ENCODE measurements at places on chromosomes 1 and 21. TPM values are rescaled to one million over a fixed set of nuclear protein-coding genes. Genes with fewer than 3 reads are reported as not detected.

The ASB17 gene
- total RNA-seq = not detected

The AKNAD1 gene
- total RNA-seq = not detected

The LCE2C gene
- not detected for total RNA-seq

The L1TD1 gene
- total RNA-seq = 0.31 TPM

- DNase-seq = no peak
These were observed 35.5 kb upstream of the IPO9 start for GRCh38 chr1:201793306-201793925.

DNA sequence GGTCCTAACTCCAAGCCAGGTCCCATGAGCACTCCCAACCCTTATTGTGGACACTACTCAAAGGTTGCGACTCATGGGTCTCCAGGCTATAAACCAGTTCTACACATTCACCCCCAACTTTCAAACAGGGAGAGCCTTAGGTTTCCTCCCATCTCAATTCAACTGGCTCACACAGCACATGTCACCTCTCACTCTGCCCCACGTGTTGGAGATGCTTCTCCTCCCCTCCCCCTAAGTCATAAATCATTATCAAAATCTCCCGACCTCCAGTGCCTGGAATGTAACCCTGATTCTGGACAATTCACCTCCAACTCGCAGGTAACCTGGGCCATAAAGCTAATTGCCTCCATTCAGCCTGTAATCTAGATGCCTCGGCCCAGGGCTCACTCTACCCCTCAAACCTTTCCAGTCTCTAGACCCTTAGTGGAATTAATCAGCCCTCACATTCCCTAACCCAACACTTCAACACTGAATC lies 595 bp downstream of the AK2 start:
- DNase-seq = no peak

DNA sequence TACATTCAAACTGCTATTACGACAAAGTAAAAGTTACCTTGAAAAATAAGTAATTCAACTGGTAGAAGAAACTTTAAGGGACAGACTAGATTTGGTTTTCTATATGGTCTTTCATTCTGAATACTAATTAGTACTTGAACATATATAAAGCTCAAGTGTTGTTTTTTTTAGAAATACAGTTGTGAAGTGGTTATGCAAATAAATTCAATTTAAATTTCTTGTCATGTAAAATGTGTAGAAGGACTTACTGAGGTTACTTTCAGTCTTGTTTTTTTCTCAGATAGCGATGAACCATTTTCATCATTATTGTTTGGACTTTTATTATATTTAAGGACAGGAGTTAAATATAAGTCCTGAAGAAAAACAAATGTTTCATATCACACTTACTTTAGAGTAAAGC lies 24.4 kb downstream of the HS2ST1 start:
- no peak for DNase-seq

The NES gene
- 0.21 TPM for total RNA-seq

- DNase-seq = no peak
These were observed 20.7 kb upstream of the SLC45A1 start for GRCh38 chr1:8297245-8297644.

The EPS8L3 gene
- not detected for total RNA-seq

DNA sequence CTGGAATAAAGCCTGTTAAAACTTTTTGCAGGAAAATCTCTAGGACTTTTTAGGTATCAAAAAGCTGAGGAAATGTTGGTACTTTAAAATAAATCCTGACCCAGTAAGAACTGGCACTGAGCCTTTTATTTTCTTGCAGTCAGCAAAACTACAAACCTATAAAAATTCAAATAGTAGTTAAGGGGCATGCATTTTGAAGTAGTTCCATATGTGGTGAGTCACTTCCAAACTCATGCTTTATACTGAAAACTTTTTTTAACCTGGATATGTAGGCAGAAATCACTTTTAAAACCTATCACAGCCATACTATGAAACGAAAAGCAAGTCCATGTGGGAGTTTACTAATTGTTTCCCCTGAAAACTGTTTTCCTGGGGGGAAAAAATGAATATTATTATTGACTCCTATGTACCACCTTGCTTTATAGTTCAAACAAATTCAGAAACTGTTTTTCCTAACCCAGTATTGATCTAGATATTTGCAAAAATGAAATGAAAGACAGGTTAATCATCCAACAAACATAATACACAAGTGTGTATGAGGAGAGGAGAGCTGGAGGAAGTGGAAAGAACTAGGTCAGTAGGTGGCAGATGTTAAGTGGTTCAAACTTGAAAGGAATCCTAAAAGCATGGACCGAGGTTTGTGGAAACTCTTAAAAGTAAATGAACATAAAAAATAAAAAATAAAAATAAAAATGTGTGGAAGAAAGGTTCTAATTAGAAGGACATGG lies 30.5 kb downstream of the NRIP1 start:
- DNase-seq = no peak

- DNase-seq = no peak
These were observed 547.4 kb downstream of the PTPRU start for GRCh38 chr1:29783508-29784275.

DNA sequence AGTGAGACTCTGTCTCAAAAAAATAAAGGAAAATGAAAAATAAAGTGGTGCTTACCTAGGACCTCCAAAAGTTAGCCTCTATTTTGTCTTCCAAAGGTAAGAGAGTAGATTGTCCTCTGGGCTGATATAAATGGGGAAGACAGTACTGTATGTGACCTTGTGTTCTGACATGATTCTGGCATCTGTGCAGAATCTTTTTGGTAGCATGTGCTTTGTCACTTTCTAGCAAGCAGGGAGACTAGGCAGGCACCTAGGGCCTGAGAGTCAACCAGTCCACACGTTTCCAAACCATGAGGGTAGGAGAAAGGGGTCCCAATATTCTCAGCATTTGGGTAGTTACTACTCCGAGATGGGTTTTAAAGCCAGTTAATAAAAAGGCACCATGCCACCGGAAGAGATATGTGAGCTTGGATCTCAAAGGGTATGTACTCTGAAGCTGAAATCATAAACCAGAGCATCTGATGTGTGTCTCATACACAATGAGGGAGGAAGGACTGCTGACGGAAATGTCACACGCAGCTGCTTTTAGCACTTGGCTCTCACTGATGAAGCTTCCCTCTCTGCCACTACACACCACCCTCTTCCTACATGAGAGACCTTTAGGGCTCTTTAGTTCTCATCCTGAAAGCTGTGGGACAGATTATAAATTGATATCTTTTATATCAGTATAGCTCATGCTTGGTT lies 27.0 kb upstream of the SLC16A1 start:
- DNase-seq = peak; percentile 12

The RNU1-3 gene
- 2,678 TPM for total RNA-seq

DNA sequence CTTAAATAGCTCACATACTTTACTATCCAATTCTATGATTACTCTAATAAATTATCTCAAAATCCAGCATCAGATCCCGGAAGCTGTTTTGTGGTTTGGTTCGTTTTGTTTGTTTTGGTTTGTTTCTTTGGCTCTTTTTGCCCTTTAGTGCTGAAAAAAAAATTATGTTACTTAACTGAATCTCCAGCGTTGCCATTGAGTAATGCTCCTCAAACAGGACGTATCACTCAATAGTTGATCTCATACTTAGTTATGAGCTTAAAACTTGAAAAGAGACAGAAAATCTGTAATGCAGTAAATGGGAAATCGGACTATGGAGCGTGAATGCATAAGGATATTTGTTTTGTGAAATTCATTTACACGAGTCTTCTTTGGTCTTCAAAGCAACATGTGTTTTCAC lies 533.8 kb upstream of the TMPRSS15 start:
- no peak for DNase-seq

The SPRR2E gene
- total RNA-seq = not detected

- no peak for DNase-seq
These were observed 80.3 kb downstream of the RUNX3 start for GRCh38 chr1:24849672-24850295.

DNA sequence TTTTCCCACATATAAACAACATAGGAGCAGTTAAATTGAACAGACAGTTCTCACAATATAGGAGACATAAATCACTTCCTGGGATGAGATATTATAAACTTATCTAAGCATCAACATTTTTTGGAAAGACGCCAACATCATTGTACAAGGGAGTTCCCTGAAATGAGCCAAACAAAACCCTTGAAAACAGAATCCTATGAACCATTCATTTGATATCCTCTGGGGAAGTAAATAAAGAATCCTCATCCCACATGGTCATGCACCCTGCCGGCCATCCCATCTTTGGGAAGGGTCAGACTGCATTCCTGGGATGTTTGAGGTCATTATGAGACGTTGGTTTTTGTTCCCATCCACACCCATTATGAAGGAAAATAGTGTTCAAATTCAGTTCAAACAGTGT lies 111.8 kb upstream of the USP25 start:
- DNase-seq = no peak

- no peak for DNase-seq
These were observed 3.5 kb downstream of the NAV1 start for GRCh38 chr1:201542309-201543035.

The HNRNPU gene
- total RNA-seq = 461 TPM

The GPN2 gene
- total RNA-seq = 41.1 TPM

GRCh38 chr1:117577191-117577885 lies 28.5 kb upstream of the TENT5C start:
- DNase-seq = no peak

The SUSD4 gene
- total RNA-seq = 0.33 TPM

- DNase-seq = no peak
These were observed 184.0 kb downstream of the CDC7 start for GRCh38 chr1:91684481-91685196.

The SRRM1 gene
- 176 TPM for total RNA-seq

GRCh38 chr1:55781003-55781402 lies 565.8 kb upstream of the USP24 start:
- DNase-seq = no peak

The GCSAML gene
- total RNA-seq = not detected

DNA sequence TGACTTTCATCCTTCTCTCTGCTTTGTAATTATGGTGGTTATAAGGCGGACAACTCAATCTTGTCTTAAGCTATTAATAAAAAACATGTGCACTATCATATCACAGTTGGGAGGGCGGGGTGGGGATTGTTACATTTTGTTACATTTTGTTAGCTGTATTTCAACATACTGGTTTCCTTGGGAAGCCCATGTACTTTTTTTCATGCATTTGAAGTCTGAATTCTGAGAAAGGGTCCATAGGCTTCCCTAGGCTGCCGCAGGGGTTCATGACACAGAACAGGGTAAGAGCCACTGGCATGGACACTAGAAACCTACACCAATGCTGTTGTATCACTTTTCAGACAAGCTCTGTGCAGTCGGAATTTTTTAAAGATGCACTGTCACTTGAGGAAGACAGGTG lies 178.8 kb downstream of the ETS2 start:
- no peak for DNase-seq

GRCh38 chr1:163250382-163250974 lies 47.8 kb upstream of the RGS5 start:
- DNase-seq = no peak

The TNFRSF8 gene
- total RNA-seq = 114 TPM

DNA sequence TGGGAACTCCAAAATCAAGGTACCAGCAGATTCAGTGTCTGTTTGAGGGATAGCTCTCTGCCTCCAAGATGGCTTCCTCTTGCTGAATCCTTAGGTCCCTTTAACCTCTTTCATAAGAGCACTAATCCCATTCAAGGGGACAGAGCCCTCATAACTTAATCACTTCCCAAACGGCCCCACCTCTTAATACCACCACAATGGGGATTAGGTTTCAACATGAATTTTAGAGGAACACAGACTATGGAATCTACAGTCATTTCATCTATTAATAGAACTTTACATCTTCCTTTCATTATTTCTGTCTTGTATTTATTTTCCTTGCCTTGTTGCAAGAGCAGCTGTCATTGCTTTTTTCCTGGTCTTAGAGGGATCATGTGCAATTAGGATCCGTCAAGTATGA lies 30.3 kb downstream of the HOOK1 start:
- DNase-seq = no peak

DNA sequence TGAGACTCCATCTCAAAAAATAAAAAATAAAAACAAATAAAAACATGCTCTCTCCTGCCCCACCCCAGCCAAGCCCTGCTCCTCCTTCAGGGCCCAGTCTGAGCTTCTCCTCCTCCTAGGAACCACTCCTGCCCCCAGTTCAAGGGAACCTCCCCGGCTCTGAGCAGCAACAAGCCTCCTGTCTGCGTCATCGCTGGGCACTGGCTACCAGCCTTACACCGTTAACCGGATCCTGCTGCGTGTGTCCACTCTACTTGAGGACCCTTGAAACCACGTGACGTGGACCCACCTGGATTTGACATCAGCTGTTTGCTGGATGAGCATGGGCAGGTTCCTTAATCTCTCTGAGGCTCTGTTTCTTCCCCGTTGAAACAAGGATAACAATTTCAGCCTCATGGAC lies 1.6 kb upstream of the TAS1R2 start:
- DNase-seq = no peak

DNA sequence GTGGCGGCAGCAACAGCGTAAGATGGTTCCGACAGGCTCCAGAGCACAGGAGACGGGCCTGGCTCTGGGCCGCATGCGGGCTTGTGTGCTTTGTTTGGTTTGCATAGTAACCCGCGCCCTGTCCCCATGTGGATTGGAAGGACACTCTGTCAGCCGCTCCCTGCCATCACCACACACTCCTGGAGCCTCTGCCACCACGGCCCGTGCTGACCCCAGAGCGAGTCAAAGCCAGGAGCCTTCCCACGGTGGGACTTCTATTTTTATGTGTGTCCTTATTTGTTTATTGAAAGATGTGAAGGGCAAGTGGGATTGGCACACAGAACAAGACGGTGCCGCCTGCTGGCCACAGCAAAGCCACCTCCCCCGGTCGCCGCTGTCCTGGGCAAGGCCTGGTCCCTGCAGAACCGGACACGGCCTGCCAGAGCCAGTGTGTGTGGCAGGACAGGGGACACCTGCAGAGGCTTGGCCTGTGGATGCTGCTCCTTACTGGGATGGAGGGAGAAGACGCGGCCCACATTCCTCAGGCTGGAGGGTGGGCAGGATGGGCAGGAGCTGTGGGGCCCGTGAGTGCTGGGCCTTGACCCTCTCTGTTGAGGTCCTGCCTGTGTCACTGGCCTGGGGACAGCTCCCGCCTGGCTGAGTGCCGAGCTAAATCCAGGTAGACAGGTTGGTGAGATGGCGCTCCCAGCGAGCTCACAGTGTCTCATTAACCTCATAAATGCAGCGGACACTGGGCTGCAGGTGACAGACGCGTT lies 64.4 kb downstream of the AGPAT3 start:
- no peak for DNase-seq

The AADACL4 gene
- total RNA-seq = not detected

The SEC16B gene
- total RNA-seq = 0.10 TPM

Measured in GM12878 (cell line).